ENCODE measurements at places on chromosomes 6 and 20. TPM values are rescaled to one million over a fixed set of nuclear protein-coding genes. Genes with fewer than 3 reads are reported as not detected.

The HLA-DMB gene
- polyA plus RNA-seq: not detected

GRCh38 chr20:48281501-48281900 lies 496.2 kb upstream of the SULF2 start:
- H3K27me3 ChIP-seq: no peaks in the 10 kb centered on the region
- DNase-seq: no peak
- no peak overlapping the region for H3K4me3 ChIP-seq
- H3K27ac ChIP-seq: no peak overlapping the region
- H3K4me1 ChIP-seq: peaks cover 9% of the 10 kb centered on the region

GRCh38 chr6:25700761-25701160 lies 48.7 kb downstream of the SCGN start:
- DNase-seq: no peak
- H3K27ac ChIP-seq: no peak overlapping the region
- peaks cover 3% of the 10 kb centered on the region for H3K27me3 ChIP-seq
- H3K4me3 ChIP-seq: no peak overlapping the region
- H3K4me1 ChIP-seq: no peaks in the 10 kb centered on the region

DNA sequence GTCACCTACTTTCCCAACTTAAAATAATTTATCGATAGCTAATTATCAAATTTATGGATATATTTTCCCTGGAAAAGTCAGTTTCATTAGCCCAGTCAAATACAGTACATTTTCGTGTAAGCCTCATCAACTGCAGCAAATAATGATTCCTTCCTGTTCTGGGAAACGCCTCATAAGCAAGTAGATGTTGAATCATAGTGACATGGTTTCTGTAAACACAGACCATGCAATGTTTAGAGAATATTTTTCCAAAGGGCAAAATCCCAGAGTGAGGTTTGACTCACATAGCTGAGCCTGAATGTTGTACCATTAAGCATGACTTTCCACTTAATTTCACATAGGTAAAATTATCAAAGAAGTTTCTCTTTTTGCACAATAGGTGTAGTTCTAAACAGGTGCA lies 16.7 kb upstream of the VNN1 start:
- H3K4me1 ChIP-seq: no peaks in the 10 kb centered on the region
- no peaks in the 10 kb centered on the region for H3K27me3 ChIP-seq
- DNase-seq: no peak
- H3K36me3 ChIP-seq: no peaks in the 10 kb centered on the region
- no peak overlapping the region for H3K27ac ChIP-seq
- H3K4me3 ChIP-seq: no peak overlapping the region

GRCh38 chr6:27795697-27796494 lies 116.3 kb downstream of the OR2B2 start:
- H3K4me3 ChIP-seq: no peak overlapping the region
- no peak overlapping the region for H3K27ac ChIP-seq
- no peaks in the 10 kb centered on the region for H3K27me3 ChIP-seq
- no peaks in the 10 kb centered on the region for H3K36me3 ChIP-seq

The CASS4 gene
- polyA plus RNA-seq: not detected

GRCh38 chr6:18323935-18324705 lies 59.8 kb upstream of the DEK start:
- no peak overlapping the region for H3K4me3 ChIP-seq
- no peak for DNase-seq
- no peak overlapping the region for H3K27ac ChIP-seq
- no peaks in the 10 kb centered on the region for H3K27me3 ChIP-seq
- H3K4me1 ChIP-seq: peaks cover 29% of the 10 kb centered on the region
